Activated T-helper 1 cell treated with Interleukin-2 at 50 U/mL for 16 hours (primary cell): ENCODE measurements at places on chromosomes 12 and 14.

GRCh38 chr12:32115404-32116104 lies 8.9 kb downstream of the BICD1 start:
- DNase-seq: no peak

- no peak for DNase-seq
Measured at GRCh38 chr12:40158592-40159111, 52.8 kb upstream of the SLC2A13 start.

GRCh38 chr12:47816403-47817271 lies 3.1 kb downstream of the HDAC7 start:
- no peak for DNase-seq

DNA sequence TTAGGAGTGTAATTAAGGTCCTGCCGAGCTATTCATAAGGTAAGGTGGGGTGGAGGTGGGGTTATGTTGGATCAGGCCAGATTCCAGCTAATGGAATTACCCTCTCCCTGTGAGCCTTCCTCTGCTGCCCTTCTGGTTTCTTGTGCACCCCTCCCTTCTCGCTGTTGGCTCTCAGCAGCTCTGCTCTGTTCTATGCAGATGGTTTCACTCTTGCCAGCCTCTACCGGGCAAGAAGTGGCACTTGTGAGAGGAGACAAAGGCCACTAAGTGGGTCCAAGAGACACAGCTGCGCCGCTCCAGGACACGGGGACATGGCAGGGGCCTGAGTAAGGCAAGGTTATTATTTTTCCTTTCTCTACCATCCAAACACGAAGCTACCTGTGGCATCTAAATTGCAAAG lies 334.4 kb downstream of the EMP1 start:
- no peak for DNase-seq

GRCh38 chr12:123657211-123657610 lies 13.7 kb upstream of the TCTN2 start:
- no peak for DNase-seq

- DNase-seq: no peak
Measured at GRCh38 chr14:85501751-85502150, 28.2 kb upstream of the FLRT2 start.

GRCh38 chr12:113591480-113591974 lies 119.9 kb upstream of the LHX5 start:
- DNase-seq: no peak

DNA sequence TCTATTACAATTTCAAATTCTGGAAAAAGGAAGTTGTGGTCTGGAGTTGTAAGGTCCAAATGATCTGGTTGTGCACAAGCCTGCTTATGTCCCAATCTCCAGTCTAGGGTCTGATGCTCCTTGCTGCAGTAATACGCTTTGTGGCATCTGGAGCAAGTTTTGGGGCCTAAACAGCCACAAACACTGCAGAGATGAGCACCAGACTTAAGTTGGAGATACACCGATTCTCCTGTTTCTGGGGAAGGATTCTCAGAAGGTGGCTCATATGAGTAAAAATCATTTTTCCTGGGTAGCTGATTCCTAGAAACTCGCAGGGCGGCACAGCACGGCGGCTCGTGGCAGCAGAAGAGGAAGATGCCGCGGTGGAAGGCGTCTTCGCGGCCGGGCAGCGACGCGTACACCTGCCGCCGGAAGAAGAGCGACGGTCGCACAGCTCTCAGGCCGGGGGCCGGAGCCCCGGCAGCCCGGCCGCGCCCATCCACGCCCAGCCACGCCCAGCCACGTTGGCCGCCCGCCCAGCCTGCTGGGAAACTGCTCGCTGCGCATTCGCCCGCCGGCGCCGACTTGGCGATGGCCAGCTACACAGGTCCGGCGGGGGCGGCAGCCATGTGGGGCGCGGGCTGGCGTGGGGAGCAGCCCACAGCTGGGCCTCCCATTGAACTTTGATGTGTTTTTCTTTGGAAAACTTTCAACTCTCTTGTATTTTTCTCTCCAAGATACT lies 129.0 kb downstream of the ASCL4 start:
- no peak for DNase-seq

- no peak for DNase-seq
Measured at GRCh38 chr12:115934046-115934445, 343.4 kb downstream of the MED13L start.

DNA sequence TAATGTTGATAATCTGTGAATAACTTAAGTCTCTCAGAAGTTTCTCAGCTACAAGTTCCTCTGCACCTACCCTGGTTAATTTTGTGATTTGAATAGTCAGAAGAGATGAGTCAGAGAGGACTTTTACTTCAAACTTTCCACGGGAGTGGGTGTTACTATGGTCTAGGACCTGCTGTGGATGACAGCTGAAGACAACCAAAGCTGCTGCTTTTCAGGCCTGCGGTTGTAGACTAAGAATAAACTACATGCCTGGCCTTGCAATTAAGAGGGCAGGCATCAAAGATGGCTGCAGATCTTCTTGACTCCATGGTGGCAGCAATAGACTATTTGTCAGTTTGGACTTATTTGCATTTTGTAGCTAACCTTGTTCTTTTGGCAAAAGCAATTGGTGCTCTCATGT lies 227.1 kb upstream of the KRR1 start:
- DNase-seq: no peak

- DNase-seq: no peak
Measured at GRCh38 chr14:78440356-78440894, 270.3 kb downstream of the NRXN3 start.

GRCh38 chr14:38882533-38882932 lies 220.5 kb downstream of the SEC23A start:
- no peak for DNase-seq

- no peak for DNase-seq
Measured at GRCh38 chr12:121274036-121274763, 22.3 kb downstream of the CAMKK2 start.

DNA sequence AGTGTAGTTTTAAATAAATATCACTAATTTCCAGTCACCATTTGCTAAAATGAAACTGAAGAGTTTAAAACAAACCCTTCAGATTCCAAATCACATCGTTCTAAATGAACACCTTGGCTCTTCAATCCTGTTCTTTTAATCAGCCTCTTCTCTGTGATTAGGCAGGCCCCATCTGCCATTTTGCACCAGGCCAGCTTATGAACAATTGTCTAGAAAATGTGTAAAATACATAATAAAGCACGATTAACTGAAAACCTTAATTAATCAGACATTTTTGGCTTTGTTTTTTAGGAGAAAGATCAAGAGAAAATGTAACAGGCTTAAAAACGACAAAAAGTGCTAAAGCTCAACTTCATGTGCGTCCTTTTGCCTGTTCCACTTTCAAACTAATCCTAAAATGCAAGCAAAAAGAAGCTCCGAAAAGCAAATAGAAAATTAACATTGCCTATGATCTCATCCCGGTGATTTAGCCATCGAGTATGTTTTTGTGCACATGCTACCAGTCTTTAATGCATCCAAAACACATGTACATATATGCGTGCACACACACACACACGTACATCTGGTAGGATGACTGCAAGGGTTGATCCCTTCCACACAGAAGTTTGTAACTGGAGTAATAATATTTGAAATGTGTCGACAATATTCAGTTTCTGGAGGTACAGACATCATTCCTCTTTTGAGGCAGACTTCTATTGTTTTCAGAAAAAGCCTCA lies 288.6 kb downstream of the FOXN3 start:
- no peak for DNase-seq

DNA sequence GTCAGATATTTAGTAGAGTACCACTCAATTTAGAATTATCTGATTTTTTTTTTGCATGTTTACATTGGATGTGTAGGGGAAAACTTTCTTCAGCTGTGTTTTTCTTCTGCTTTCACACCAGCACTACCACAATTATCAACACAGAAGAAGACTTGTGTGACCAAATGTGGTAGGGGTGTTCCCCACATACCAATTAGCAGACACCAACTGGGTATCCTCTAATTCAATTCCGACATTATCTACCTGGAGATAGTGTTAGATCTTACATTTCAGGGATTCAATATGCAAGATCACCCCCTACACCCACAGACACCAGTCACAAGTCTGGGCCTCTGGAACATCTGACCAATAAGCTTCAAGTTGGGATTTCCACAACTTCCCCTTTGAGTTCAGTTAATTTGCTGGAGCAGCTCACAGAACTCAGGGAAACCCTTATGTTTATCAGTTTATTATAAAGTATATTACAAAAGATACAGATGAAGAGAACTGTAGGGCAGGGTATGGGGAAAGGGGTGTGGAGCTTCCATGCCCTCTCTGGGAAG lies 4.1 kb upstream of the KLRG1 start:
- DNase-seq: no peak

- DNase-seq: no peak
Measured at GRCh38 chr12:105231396-105231795, 4.6 kb downstream of the APPL2 start.

DNA sequence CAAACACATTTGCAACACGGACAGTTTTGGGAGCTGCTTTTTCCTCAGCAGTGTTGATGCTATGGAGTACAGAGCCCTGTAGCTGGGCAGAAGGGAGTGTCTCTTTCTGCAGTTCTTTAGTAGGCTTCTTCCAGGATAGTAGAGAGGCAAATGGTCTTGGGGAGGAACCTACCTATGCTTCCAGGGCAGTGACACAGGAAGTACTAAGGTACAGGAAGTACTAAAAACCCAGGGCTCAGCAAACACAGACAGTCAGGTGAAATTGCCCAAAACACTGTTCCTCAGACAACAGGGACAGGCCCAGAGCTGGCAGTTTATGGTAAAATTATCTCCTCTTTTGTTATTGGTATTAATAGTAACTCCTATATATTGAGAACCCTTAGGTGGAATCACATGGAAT lies 217.6 kb downstream of the TTC8 start:
- DNase-seq: no peak

GRCh38 chr12:9115731-9116559 lies at the start of gene A2M:
Gene A2M (minus strand): TSS chr12:9115919. CDS start chr12:9115849, 70 bp downstream.
- no peak for DNase-seq

DNA sequence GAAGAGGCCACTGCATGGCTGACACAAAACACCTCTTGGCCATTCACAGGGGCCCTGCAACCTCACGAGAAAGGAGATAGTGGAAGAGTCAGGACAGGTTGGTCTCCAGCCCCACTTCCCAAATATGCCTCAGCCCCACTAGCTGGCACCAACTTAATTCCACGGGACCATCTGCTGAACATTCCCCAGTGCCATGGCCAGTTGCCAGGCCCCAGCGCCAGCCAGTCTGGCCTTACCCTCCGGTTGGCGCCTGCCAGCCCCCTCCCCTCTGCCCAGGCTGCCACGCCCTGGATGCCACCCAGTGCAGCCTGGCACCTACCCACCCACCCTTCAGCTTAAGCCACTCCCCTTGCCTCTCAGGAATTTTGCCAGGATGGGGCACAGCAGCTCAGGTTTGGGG lies 21.2 kb upstream of the HSPB8 start:
- DNase-seq: no peak

DNA sequence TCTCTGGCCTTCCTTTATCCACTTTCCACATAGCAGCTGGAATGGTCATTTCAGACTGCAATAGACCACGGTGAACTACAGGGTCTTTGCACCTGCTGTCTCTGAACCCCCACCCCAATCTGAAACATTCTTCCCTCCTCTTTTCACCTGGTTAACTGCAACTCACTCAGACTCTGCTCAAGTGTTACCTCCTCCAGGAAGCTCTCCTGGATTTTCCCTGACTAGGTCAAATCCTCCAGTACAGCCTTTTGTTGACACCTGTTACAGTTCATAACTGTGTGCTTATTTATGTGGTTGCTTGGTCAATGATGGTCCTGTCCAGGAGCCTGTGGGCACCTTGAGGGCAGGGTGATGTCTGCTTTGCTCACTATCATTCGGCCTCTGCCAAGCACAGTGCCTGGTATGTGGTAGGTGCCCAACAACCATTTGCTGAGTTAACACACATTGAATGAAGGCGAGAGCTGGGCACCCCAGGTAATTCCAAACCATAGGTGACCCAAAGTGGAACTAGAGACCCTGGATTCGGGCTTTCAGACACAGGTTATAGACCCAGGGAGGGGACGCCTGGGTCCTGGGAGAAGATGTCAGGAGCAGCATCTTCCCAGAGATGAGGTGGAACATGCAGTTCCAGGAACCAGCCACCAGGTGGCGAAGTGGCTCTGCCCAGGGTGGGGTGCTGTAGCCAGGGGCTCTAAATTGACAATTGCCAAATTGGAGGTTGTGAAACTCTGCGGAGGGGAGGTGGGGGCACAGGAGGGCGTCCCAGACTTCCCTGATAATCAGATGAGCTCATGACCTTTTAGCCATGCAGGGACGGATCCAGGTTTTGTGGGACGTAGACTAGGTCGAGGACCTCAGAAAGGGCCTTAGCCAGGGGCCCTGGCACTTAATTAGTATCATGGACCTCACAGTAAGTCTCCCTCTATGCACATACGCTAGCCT lies 28.1 kb downstream of the TRPV4 start:
- DNase-seq: peak; percentile 48

DNA sequence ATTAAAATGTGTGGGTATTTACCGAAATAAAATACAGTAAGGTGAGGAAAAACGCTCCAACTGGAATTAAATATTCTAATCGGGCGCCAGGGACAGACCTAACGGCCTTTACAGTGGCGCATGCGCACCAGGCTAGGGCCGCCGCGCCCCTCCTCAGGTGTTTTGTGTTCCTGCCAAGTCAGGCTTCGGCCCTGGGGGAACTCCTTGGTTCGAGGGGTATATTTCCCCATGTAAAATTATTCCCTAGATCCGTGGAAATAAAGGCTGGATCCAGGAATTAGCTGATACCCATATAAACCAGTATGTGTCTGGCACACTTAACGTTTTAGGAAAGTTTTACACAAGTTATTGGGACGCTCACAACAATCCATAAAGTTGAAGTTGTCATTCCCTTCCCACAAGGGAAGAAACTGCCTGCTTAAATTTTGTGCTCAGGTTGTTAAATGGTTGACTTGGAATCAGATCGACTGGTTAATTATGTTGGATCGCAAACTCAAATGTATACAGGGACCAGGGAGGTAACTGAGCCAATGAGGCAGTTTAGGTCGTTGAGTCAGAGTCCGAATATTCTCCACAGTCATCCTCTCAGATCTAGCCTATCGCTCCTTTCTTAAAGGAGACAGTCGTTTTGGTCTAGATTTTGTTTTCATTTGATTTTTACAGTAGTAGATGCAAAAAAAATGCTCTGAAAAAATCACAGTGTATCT lies 621 bp upstream of the ANAPC7 start:
- peak; percentile 67 for DNase-seq

GRCh38 chr12:112685321-112685720 lies 106.2 kb upstream of the RPH3A start:
- DNase-seq: no peak

DNA sequence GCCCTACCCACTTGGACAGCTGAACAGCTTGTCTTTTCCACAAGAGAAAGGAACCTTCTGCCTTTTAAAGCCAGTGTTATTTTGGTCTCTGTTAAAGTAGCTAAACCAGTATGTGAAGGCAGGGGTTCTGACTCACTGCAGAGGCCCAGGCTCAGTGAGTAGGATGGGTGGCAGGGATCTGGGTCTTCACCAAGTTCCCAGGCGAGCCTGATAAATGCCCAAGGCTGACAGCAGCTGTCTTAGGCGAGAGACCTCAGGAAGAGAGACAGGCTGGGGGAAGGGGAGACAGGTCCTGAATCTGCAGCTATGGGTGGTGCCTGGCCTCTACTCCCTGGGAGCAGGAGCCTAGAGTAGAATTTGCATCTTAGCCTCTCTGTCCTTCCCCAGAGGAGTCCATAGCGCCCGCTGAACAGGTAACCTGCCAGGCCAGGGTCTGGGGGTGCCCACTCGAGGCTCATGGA lies 18.1 kb upstream of the KIF26A start:
- no peak for DNase-seq
